GM12878 (cell line): ENCODE measurements at places on chromosomes 5 and 9.

- H3K4me3 ChIP-seq, result no peak overlapping the region
- no peaks in the 10 kb centered on the region for H3K27me3 ChIP-seq
- peaks cover 44% of the 10 kb centered on the region for H3K4me1 ChIP-seq
- H3K36me3 ChIP-seq, result 0 out of 2 replicates have a peak, but pooled peaks cover 5% of the 10 kb centered on the region
- no peak for DNase-seq
- H3K27ac ChIP-seq, result no peak overlapping the region
These were observed 86.4 kb downstream of the GALNT10 start for GRCh38 chr5:154276973-154277331.

GRCh38 chr5:75616971-75617621 is 5.8 kb downstream of the ANKDD1B start:
- no peak overlapping the region for H3K4me3 ChIP-seq
- H3K36me3 ChIP-seq, result no peaks in the 10 kb centered on the region
- no peaks in the 10 kb centered on the region for H3K4me1 ChIP-seq
- DNase-seq, result no peak
- no peak overlapping the region for H3K27ac ChIP-seq

DNA sequence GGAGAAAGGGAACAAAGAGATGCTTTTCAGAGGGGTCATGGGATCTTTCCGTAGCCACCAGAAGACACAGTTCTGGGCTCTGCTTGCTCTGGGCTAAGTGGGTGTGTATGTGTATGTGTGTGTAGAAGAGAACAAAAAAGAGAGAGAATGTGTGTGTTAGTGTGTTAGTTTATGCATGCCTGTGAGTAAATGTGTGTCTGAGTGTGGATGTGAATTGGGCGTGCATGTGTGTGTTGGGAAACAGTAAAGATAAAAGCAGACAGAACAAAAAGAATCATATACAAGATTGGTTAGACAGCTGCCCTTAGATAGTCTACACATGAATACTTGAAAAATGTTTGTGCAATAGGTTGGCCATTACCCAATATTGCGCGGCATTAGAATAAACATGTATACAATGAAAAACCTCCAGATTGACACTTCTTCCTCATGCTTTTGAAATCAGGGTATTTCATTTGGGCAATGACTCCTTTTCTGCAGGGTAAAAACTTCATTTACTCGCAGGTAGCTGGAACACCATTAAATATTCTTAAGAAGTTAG is 36.5 kb upstream of the HSPA9 start:
- H3K4me1 ChIP-seq, result peaks cover 6% of the 10 kb centered on the region; the same call in 1 of the 2 replicates
- no peak overlapping the region for H3K4me3 ChIP-seq
- DNase-seq, result no peak
- no peaks in the 10 kb centered on the region for H3K27me3 ChIP-seq

DNA sequence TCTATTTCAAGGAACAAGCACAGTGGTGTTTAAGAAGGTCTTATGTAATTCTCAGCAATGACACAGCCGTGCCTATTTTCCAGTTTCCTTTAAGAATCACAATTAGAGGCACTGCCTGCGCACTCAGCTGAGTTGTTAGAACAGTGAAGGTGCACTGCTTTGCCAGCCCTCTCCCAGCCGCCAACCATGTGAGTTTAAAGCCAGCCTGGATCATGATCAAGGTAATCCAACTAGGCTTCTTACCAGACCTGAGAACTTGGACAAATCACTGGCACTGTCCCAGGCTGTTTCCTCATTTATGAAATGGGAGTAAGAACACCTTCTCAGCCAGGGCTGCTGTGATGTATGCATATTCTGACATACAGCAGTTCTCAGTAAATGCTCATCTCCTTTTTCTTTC is 99.6 kb downstream of the ASTN2 start:
- H3K27me3 ChIP-seq, result no peaks in the 10 kb centered on the region
- no peak for DNase-seq
- no peaks in the 10 kb centered on the region for H3K36me3 ChIP-seq
- H3K27ac ChIP-seq, result no peak overlapping the region

DNA sequence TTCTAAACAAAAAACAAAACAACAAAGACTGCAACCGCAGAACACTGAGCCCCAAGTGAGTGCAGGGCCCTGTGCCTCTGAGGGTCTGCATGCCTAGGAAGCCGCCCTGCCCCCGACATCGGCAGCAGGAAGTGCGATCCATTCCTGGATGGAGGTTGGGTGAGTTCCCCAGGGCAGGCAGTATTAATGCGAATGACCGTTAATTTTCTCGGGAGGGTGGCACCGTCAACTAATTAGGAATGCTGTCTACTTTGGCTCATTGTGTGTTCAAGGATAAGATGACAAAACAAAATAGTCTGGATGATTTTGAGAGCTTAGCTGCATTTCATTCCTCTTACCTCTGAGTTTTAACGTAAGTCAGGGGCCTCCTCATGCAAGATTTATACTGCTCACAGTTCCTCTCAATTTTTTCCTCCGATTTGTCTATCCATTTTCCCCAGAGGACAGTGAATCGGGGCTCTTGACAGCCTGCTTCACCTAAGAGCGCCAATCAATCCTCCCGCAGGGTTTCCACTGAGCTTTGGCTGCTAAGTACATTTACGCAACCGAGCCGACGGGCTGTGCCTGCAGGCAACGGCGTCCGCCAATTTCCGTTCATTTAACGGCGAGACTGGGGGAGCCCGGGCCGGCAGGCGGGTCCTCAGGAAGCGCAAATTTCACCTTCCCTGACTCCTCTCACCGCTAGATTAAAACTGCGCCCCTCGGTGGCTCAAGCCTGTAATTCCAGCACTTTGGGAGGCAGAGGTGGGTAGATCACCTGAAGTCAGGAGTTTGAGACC is 2.9 kb upstream of the NXNL2 start:
- no peaks in the 10 kb centered on the region for H3K4me1 ChIP-seq
- H3K36me3 ChIP-seq, result no peaks in the 10 kb centered on the region
- H3K4me3 ChIP-seq, result no peak overlapping the region
- H3K27me3 ChIP-seq, result peaks cover 2% of the 10 kb centered on the region
- H3K27ac ChIP-seq, result no peak overlapping the region
- DNase-seq, result no peak

DNA sequence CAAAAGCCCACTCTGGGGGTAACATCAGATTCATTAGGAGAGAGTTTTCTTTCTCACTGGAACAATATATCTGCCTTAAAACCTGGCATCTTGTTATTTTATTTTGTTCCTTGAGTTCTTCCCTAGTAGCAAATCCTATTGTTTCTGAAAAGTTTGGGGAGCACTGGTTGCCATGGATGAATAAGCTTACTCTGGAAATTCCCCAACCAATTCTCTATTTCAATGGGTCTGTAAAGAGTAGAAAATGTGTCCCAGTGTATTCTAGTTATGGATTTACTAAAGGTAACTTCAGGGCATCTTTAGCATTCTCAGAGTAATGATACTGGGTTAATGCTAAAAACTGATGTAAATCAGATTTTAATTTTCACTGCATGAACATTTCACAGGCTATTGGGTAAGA is 94.2 kb upstream of the S1PR3 start:
- H3K4me1 ChIP-seq, result no peaks in the 10 kb centered on the region
- DNase-seq, result no peak
- no peak overlapping the region for H3K4me3 ChIP-seq
- H3K27ac ChIP-seq, result no peak overlapping the region
- H3K27me3 ChIP-seq, result no peaks in the 10 kb centered on the region
